ENCODE measurements at places on chromosomes 6 and 20.

DNA sequence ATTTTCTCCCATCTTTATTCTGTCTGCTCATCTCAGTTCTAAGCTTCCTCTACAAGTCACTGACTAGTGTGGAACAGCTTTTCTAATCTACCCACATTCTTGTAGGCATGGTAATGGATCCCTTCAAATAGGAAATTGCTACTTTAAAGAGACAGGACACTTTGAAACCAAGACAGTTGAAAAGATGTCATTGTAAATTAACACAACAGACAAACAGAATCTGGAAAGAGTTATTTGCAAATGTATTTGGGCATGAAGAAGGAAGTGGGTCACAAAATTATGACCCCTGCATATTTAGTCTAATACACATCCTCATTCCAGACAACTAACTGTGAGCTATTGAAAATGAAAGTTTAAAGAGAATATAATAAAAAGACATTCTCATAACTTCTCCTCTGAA is 298.2 kb upstream of the MARCKS start:
- DNase-seq: no peak

DNA sequence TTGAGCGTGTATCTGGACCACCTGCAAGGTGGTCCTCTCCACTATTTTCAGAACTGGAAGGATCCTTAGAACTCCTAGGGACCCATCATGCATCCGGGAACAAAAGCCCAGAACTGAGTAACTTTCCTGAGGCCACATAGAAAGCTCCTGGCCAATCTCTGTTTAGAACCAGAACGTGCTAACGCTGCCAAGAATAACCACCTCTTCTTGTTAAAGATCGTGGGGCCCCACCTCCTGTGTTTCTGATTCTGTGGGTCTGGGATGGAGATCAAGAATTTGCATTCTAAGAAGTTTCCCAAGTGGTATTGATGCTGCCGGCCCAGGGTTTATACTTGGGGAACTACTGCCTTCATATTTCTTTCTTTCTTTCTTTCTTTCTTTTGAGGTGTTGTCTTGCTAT is 13.3 kb downstream of the CD40 start:
- DNase-seq: no peak

DNA sequence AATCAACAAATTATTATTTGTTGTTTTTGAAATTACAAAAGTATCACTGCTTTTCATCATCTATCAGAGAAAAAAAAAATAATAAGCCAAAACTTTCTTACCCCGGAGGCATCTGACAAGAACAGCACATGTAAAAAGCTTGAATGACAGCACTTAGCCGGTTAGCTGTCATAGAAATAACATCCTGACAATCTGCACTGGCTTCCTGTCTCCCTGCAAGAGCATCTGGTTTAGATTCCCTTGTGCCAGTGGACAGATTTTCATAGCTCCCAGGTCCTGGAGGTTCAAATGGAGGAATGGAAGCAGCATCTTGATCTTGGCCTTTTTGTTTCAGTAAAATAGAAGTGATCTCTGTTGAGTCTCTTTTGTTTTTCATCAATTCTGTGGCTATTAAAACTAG is 74.8 kb downstream of the HACE1 start:
- no peak for DNase-seq

GRCh38 chr6:24874776-24875533 is 60.8 kb downstream of the RIPOR2 start:
- no peak for DNase-seq

- DNase-seq: no peak
Measured at GRCh38 chr20:48126227-48126740, 341.0 kb upstream of the SULF2 start.

DNA sequence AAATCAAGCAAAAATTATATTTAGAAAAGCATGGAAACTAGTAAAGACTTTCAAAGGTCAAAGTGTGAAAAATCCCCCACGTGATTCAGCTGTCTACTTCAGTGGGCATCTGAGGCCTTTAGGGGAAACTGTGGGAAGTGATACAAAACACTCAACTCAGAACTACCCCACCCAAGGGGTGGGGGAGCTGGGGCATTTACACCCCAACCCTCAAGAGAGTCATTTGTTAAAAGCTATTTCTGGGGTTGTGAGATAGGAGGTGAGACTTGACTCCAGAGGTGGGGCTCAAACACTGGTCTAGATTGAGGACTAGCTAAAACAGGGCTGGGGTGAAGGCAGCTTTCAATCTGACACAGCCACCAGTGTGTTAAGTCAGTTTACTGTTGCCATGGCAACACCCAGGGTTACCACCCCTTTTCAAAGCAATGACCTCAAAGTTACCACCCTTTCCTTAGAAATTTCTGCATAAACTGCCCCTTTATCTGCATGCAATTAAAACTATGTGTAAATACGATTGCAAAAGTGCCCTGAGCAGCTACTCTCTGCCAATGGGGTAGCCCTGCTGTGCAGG is 9.9 kb upstream of the GTSF1L start:
- DNase-seq: peak; percentile 50

DNA sequence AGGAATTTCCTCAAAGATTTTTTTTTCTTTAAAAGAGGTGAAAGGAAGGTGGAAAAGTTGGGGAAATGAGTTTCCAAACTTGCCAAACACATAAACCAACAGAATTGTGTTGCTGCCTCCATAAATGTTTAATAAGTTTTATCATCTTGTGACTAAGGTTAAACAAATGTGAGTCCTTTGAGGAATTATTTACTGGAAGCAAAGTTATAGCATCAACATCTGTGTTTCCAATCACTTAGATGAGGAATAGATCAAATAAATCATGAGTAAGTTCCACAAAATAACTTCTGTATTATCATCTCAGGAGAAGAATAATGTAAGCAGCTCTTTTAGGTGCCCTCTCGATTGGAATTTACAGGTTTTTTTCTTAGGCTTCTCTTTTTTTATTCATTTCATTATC is 20.5 kb downstream of the TSHZ2 start:
- DNase-seq: no peak

DNA sequence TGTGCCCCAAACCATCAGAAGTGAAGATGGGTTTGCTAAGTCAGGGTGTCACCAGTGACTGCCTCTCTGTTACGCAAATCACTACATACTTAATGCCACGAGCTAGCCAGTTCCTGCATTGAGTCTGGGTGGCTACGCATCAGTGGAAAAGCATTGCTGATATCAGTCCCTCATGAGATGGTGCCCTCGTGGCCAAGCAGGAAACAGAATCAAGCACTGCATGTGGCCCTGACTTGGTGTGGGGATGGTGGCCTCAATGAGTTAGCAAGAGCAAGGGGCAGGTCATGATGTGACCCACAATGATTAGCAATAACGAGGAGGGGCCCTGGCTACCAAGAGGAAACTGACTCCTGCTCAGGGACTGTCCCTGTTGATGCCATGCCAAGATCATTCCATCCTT is 51.6 kb upstream of the FNDC1 start:
- no peak for DNase-seq

- no peak for DNase-seq
Measured at GRCh38 chr6:44797746-44798145, 410.2 kb downstream of the CDC5L start.

DNA sequence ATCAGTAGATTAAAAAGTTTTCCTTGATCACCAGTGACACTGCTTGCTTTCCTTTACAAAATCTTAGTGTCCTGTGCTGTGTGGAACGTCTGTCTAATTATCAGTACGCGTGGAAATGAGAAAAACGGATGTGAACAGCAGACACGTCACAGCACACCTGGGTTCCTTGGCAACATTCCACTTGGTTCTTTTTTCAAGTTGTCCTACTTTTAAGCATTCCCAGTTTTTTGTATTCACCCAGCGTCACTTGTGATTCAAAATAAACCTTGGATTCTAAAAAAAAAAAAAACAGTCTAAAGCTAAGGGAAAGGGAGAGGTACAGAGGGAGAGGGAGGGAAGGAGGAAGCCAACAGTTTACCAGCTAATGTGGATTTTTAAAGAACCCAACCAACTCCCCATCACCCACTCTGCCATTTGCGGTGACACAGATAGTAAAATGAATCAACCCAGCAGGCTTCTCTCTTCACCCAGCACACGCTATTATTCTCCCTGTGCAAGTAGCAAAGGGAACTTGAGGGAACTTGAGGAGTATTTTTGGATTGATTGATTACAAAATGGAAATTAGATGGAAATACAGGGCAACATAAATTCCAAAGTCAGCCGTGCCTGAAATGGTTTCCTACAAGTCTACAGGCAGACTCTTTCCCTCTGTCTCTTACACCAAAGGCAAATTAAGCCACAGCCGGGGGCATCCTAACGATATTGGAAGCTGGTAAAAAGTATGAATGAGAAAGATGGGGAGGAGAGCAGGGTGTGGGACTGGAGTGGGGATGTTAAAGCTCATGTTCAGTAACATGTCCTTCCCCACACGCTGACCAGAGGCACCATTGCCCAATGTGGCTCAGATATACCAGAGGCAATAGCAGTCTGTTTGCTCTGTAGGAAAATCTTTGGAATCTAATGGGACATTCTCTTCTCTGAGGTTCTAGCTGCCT is 129.8 kb downstream of the SASH1 start:
- DNase-seq: no peak

GRCh38 chr20:18909254-18909653 is 95.7 kb downstream of the SCP2D1 start:
- no peak for DNase-seq

- no peak for DNase-seq
Measured at GRCh38 chr6:135002229-135002844, 52.3 kb downstream of the HBS1L start.

GRCh38 chr6:125149256-125150144 is 4.1 kb upstream of the TPD52L1 start:
- DNase-seq: no peak

GRCh38 chr6:112033791-112034615 is 19.9 kb upstream of the CCN6 start:
- no peak for DNase-seq

Data from stimulated activated naive CD8-positive, alpha-beta T cell treated with anti-CD3 and anti-CD28 coated beads, Interleukin-15, Interleukin-2, amounts not matched to agents 100 U/mL and 50 U/mL, for 24 hours (primary cell).